ENCODE measurements at places on chromosomes 11 and 22.

DNA sequence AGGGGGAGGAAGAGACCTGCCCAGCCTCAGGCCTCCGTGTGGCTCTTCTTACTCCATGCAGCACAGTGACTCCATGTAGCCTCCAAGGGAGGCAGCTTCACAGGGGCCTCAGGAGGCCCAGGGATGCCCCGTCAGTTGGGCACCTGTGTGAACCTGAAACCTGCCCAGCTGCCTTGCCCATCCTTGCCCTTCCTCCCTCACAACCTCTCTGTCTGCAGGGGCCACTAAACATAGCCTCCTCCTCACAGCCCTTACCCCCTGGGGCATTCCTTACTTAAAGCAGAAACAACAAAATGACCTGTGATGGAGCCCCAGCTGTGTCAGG lies 7.1 kb downstream of the LRRC32 start:
- peak overlapping the region; percentile 91 for H3K27ac ChIP-seq
- H3K27me3 ChIP-seq: no peaks in the 10 kb centered on the region
- no peak overlapping the region for H3K4me3 ChIP-seq
- peaks cover 46% of the 10 kb centered on the region for H3K4me1 ChIP-seq
- DNase-seq: peak; percentile 38
- peaks cover 53% of the 10 kb centered on the region for H3K36me3 ChIP-seq

- H3K27me3 ChIP-seq: peaks cover 10% of the 10 kb centered on the region
- H3K4me3 ChIP-seq: no peak overlapping the region
- DNase-seq: no peak
- no peaks in the 10 kb centered on the region for H3K36me3 ChIP-seq
- no peaks in the 10 kb centered on the region for H3K4me1 ChIP-seq
Observed at GRCh38 chr11:76257074-76257719, 50.9 kb upstream of the WNT11 start.

DNA sequence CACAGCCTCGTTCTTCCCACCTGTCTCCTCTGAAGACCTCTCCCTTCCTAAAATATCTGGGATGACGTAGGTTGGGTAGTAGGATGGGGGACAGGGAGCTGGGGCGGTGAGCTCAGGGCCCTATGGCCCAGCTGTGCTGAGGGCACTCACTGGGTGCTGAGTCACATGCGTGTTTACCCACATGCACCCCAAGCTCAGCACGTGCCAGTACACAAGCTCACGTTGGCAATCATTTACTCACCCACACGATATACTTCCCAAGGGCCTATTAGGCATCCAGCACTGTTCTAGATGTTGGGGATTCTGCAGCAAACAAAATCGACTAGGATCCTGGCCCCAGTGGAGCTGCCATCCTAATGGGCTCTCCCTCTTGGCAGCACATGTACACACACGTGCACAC lies 28.7 kb downstream of the ARAP1 start:
- peaks cover 9% of the 10 kb centered on the region for H3K36me3 ChIP-seq
- no peak for DNase-seq
- peaks cover 41% of the 10 kb centered on the region for H3K4me1 ChIP-seq
- no peak overlapping the region for H3K27ac ChIP-seq
- no peaks in the 10 kb centered on the region for H3K27me3 ChIP-seq

DNA sequence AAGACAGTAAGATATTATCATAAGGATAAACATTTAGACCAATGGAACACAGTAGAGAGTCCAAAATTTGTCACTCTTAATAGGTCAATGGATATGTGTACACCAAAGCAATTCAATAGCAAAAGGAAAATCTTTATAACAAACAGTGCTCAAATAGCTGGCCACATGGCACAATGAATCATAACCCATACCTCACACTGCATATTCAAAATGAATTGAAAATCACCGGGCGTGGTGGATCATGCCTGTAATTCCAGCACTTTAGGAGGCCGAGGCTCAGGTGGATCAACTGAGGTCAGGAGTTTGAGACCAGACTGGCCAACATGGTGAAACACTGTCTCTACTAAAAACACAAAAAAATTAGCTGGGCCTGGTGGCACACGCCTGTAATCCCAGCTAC lies 8.4 kb downstream of the SNX32 start:
- H3K4me1 ChIP-seq: no peaks in the 10 kb centered on the region
- no peaks in the 10 kb centered on the region for H3K36me3 ChIP-seq
- DNase-seq: no peak
- no peaks in the 10 kb centered on the region for H3K27me3 ChIP-seq
- H3K4me3 ChIP-seq: no peak overlapping the region

GRCh38 chr11:111148121-111148520 lies 97.4 kb upstream of the POU2AF2 start:
- H3K4me3 ChIP-seq: no peak overlapping the region
- H3K36me3 ChIP-seq: no peaks in the 10 kb centered on the region
- no peaks in the 10 kb centered on the region for H3K27me3 ChIP-seq
- H3K27ac ChIP-seq: no peak overlapping the region
- no peak for DNase-seq

DNA sequence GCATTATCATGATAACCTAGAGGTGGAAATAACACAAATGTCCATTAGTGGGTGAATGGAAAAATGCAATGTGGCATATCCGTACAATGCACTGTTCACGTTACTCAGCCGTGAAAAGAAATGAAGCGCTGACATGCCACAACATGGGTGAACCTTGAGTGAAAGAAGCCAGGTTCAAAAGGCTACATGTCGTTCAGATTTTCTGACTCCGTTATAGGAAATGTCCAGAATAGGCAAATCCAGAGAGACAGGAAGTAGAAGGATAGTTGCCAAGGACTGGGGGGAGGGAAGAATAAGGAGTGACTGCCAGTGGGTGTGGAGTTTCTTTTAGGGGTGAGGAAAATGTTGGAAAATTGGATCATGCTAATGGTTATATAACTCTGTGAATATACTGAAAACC lies 133.8 kb downstream of the ATXN10 start:
- H3K4me1 ChIP-seq: no peaks in the 10 kb centered on the region
- no peak overlapping the region for H3K4me3 ChIP-seq
- H3K27me3 ChIP-seq: no peaks in the 10 kb centered on the region
- H3K27ac ChIP-seq: no peak overlapping the region
- no peak for DNase-seq
- peaks cover 19% of the 10 kb centered on the region for H3K36me3 ChIP-seq

GRCh38 chr11:34512840-34513681 lies 533 bp downstream of the ELF5 start:
- no peaks in the 10 kb centered on the region for H3K4me1 ChIP-seq
- no peak overlapping the region for H3K4me3 ChIP-seq
- DNase-seq: peak; percentile 28
- H3K27me3 ChIP-seq: no peaks in the 10 kb centered on the region
- no peaks in the 10 kb centered on the region for H3K36me3 ChIP-seq
- H3K27ac ChIP-seq: no peak overlapping the region

DNA sequence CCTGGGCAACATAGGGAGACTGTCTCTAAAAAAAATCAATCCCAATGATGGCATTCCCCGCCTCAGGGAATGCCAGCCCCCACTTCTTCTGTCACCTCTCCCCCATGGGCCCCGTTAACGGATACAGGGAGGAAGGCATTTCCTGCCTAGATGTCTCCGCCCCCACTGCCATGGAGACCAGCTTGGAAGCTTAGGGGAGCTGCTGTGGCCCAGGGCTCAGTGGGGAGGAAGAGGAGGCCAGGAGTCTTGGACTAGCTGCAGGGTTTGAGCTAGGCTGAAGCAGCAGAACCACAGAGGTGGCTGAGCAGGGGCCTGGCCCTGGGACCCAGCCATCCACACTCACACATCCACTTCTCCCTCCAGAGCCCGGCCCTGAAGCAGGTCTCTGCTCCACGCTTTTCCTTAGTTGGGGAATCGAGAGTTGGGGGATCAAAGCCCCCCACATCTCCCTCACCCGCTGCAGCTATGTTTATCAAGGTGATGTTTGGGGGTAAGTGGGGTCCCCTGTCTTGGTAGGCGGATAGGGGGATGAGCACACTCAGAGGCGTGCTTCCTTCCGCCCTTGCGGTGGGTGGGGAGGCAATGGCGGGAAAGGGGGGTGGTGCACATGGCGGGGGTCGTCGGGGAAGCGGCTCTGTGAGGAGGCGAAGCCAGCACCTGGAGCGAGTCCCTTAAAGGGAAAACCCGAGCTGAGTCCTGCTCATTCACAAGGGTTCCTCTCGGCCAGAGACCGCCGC lies at the start of gene C22orf15:
C22orf15 (plus strand) TSS at position 149 of the 737 bp plus-strand sequence; CDS start at position 466, 317 bp downstream.
- no peaks in the 10 kb centered on the region for H3K36me3 ChIP-seq
- no peaks in the 10 kb centered on the region for H3K27me3 ChIP-seq
- peaks cover 38% of the 10 kb centered on the region for H3K4me1 ChIP-seq

- H3K27me3 ChIP-seq: no peaks in the 10 kb centered on the region
- H3K4me1 ChIP-seq: peaks cover 18% of the 10 kb centered on the region
- H3K27ac ChIP-seq: peak overlapping the region; percentile 88
- no peak for DNase-seq
Observed at GRCh38 chr11:125496529-125496857, 428 bp upstream of the FEZ1 start.

DNA sequence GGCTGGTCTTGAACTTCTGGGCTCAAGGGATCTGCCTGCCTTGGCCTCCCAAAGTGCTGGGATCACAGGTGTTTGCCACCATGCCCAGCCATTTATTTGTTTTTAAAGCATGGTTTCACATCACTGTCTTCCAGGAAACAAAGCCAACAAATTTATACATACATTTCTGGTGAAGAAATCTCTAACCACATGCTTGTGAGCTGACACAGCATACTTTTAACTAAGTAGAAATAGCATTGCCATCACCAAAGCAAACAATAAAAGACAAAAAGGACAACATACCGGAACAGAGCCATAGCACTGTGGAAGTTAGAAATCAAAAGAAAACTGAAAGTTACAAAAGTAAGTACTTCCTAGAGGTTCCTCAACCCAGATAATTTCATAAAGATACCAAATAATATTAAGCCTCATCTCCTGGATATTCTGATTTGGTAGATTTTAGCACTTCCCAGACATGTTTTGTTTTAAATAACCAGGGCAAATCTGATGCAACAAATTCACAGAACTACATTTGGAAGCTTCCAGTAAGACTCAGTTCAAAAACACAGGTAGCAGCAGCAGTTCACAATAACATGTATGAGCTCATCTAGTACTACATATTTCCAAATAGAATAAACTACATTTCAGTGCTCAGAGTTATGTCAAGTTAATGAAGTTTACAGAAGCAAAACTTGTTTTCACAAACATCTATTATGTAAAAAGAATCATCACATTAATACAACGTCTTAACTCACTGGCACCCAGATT lies 70.6 kb downstream of the RRAS2 start:
- DNase-seq: no peak
- no peaks in the 10 kb centered on the region for H3K4me1 ChIP-seq
- H3K36me3 ChIP-seq: no peaks in the 10 kb centered on the region
